ENCODE measurements at places on chromosomes 4 and X. TPM values are rescaled to one million over a fixed set of nuclear protein-coding genes. Genes with fewer than 3 reads are reported as not detected.

The CFAP299 gene
- total RNA-seq: not detected

The FGF5 gene
- total RNA-seq: under 0.01 TPM

The TMEM255A gene
- not detected for total RNA-seq

The BMX gene
- total RNA-seq: 2.9 TPM

The GASK1B gene
- total RNA-seq: 88.6 TPM

The GYG2 gene
- 5.2 TPM for total RNA-seq
